ENCODE measurements at places on chromosomes 3 and 15. TPM values are rescaled to one million over a fixed set of nuclear protein-coding genes. Genes with fewer than 3 reads are reported as not detected.

The CADPS gene
- total RNA-seq, result 0.54 TPM

The CCDC54 gene
- not detected for total RNA-seq

The CLDN18 gene
- total RNA-seq, result 3.3 TPM

The WDR93 gene
- not detected for total RNA-seq

The ALDH1A2 gene
- 231 TPM for total RNA-seq

The ASB14 gene
- total RNA-seq, result 0.40 TPM

The CACNA1D gene
- 36.3 TPM for total RNA-seq

The LMAN1L gene
- total RNA-seq, result 1.1 TPM

The P4HTM gene
- 63.0 TPM for total RNA-seq

The COL8A1 gene
- total RNA-seq, result 0.71 TPM

The GAP43 gene
- total RNA-seq, result not detected

The EDEM1 gene
- total RNA-seq, result 52.7 TPM
